Activated CD4-positive, alpha-beta T cell treated with anti-CD3 and anti-CD28 coated beads, Interleukin-2, amount 10 ng/mL, durations not matched to agents 24 days and 14 days (primary cell): ENCODE measurements at places on chromosomes 16 and 17. TPM values are rescaled to one million over a fixed set of nuclear protein-coding genes. Genes with fewer than 3 reads are reported as not detected.

The SPATA20 gene
- total RNA-seq, result 21.6 and 22.4 TPM in 2 replicates

The PARD6A gene
- total RNA-seq, result 13.5 and 14.0 TPM in 2 replicates

The CCL2 gene
- total RNA-seq, result 0.28 TPM in 1 of 2 replicates, not detected in the other

The KCNG4 gene
- total RNA-seq, result not detected in 2 replicates

The FAM171A2 gene
- 0.21 and 0.26 TPM in 2 replicates for total RNA-seq

The GP2 gene
- not detected in 2 replicates for total RNA-seq

The TBX21 gene
- 63.0 and 66.4 TPM in 2 replicates for total RNA-seq

The PLSCR3 gene
- total RNA-seq, result 75.5 and 79.8 TPM in 2 replicates

The RHBDL1 gene
- total RNA-seq, result 1.1 and 1.2 TPM in 2 replicates

The TMEM114 gene
- not detected in 2 replicates for total RNA-seq

The SLC52A1 gene
- 0.14 TPM in 2 replicates for total RNA-seq

The JUP gene
- 0.14 and 0.24 TPM in 2 replicates for total RNA-seq

The KREMEN2 gene
- total RNA-seq, result 0.17 and 0.28 TPM in 2 replicates

The KRTAP4-3 gene
- not detected in 2 replicates for total RNA-seq

The TVP23C gene
- 8.2 TPM in 2 replicates for total RNA-seq

The KRT33A gene
- not detected in 2 replicates for total RNA-seq

The CCL1 gene
- 105 and 111 TPM in 2 replicates for total RNA-seq

The C17orf100 gene
- total RNA-seq, result 1.8 and 1.9 TPM in 2 replicates

The UNC45B gene
- not detected in 2 replicates for total RNA-seq

The NOD2 gene
- 8.3 and 9.3 TPM in 2 replicates for total RNA-seq

The EFNB3 gene
- total RNA-seq, result 0.05 TPM in 1 of 2 replicates, not detected in the other

The KRTAP9-2 gene
- total RNA-seq, result not detected in 2 replicates

The CTF1 gene
- 0.17 and 0.33 TPM in 2 replicates for total RNA-seq

The KCNJ2 gene
- not detected in 2 replicates for total RNA-seq

The YBX2 gene
- 0.21 and 0.33 TPM in 2 replicates for total RNA-seq

The TBC1D3I gene
- 0.65 and 1.9 TPM in 2 replicates for total RNA-seq

The TMEM88 gene
- 6.1 and 7.1 TPM in 2 replicates for total RNA-seq

The GPR139 gene
- total RNA-seq, result not detected in 2 replicates

The PRSS33 gene
- total RNA-seq, result not detected in 2 replicates

The TAX1BP3 gene
- 28.7 and 29.0 TPM in 2 replicates for total RNA-seq

The SGCA gene
- total RNA-seq, result 0.30 TPM in 1 of 2 replicates, not detected in the other

The TERB1 gene
- total RNA-seq, result 0.37 TPM in 1 of 2 replicates, not detected in the other

The C17orf78 gene
- not detected in 2 replicates for total RNA-seq

The LGALS9B gene
- not detected in 2 replicates for total RNA-seq

The GPT2 gene
- 15.7 and 16.0 TPM in 2 replicates for total RNA-seq

The ALG1 gene
- total RNA-seq, result 36.1 and 37.1 TPM in 2 replicates

The SLC2A4 gene
- 0.17 and 0.37 TPM in 2 replicates for total RNA-seq

The BBS2 gene
- total RNA-seq, result 8.5 and 10.9 TPM in 2 replicates

The KLHL10 gene
- not detected in 2 replicates for total RNA-seq

The FNDC8 gene
- not detected in 2 replicates for total RNA-seq

The LGALS9 gene
- 46.4 and 51.6 TPM in 2 replicates for total RNA-seq

The GDPD3 gene
- total RNA-seq, result 6.0 and 6.6 TPM in 2 replicates

The EXOC3L1 gene
- 0.12 TPM in 1 of 2 replicates, not detected in the other for total RNA-seq

The TEKT1 gene
- total RNA-seq, result not detected in 2 replicates

The PLK1 gene
- total RNA-seq, result 45.7 and 51.7 TPM in 2 replicates

The KRT33B gene
- not detected in 2 replicates for total RNA-seq

The SALL1 gene
- not detected in 2 replicates for total RNA-seq

The RAB40B gene
- total RNA-seq, result 4.9 and 5.4 TPM in 2 replicates

The NPIPB2 gene
- total RNA-seq, result 10.7 and 17.3 TPM in 2 replicates

The ODAD4 gene
- total RNA-seq, result 0.63 and 0.76 TPM in 2 replicates

The FOXL1 gene
- total RNA-seq, result 0.05 TPM in 1 of 2 replicates, not detected in the other

The VPS25 gene
- 89.5 and 93.7 TPM in 2 replicates for total RNA-seq
